GM04504 (cell line): ENCODE measurements at places on chromosomes 4 and X.

- no peak for DNase-seq
Measured at GRCh38 chr4:34000356-34000755, 2244.0 kb downstream of the ARAP2 start.

- DNase-seq: no peak
Measured at GRCh38 chr4:29553846-29554245, 1166.3 kb upstream of the PCDH7 start.

GRCh38 chr4:132445386-132445785, 703.7 kb upstream of the PCDH10 start:
- DNase-seq: no peak

DNA sequence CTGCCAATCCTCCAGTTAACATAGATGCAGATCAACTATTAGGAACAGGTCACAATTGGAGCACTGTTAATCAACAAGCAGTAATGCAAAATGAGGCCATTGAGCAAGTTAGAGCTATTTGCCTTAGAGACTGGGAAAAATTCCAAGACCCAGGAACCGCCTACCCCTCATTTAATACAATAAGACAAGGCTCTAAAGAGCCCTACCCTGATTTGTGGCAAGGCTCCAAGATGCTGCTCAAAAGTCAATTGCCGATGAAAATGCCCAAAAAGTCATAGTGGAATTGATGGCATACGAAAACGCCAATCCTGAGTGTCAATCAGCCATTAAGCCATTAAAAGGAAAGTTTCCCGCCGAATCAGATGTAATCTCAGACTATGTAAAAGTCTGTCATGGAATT, 20.5 kb upstream of the TRIM61 start:
- DNase-seq: no peak

GRCh38 chrX:21990832-21991231, 41.3 kb upstream of the PHEX start:
- no peak for DNase-seq
